ENCODE measurements at places on chromosomes 3 and 15. TPM values are rescaled to one million over a fixed set of nuclear protein-coding genes. Genes with fewer than 3 reads are reported as not detected.

Gene STXBP5L
- not detected for total RNA-seq

Gene TOPBP1
- 26.5 TPM for total RNA-seq

Gene SOX14
- not detected for total RNA-seq

Gene HEG1
- total RNA-seq = 6.4 TPM

Gene CMC1
- 39.8 TPM for total RNA-seq

Gene ABCF3
- total RNA-seq = 34.4 TPM

Data from A549 treated with CpdA at 1 μM for 4 hours (cell line).